ENCODE measurements at places on chromosomes 3 and 15. TPM values are rescaled to one million over a fixed set of nuclear protein-coding genes. Genes with fewer than 3 reads are reported as not detected.

DNA sequence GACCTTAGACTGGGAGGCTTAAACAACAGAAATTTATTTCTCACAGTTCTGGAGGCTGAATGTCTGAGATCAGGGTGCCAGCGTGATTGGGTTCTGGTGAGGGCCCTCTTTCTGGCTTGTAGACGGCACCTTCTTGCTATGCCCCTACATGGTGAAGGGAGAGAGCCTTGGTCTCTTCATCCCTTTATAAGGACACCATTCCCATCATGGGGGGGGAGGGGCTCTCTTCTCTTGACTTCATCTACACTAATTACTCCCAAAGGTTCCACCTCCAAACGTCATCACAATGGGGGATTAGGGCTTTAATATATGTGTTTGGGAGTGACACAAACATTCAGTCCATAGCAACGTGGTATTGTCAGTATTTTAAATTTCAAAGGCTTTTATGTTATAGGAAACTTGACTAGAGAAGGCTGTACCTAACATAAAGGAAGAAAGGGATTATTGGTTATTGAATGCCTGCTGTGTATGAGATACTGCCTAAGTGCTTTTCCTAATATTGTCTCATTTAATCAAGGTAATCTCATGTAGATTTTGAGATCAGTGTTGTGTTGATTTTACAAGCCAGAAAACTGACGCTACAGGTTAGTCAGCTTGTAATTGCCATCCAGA is 20.9 kb downstream of the SYN2 start:
- DNase-seq: no peak

GRCh38 chr3:150324788-150325187 is 83.3 kb upstream of the TSC22D2 start:
- DNase-seq: no peak

- DNase-seq: no peak
Observed at GRCh38 chr15:75230016-75230343, 28.2 kb upstream of the GOLGA6C start.

DNA sequence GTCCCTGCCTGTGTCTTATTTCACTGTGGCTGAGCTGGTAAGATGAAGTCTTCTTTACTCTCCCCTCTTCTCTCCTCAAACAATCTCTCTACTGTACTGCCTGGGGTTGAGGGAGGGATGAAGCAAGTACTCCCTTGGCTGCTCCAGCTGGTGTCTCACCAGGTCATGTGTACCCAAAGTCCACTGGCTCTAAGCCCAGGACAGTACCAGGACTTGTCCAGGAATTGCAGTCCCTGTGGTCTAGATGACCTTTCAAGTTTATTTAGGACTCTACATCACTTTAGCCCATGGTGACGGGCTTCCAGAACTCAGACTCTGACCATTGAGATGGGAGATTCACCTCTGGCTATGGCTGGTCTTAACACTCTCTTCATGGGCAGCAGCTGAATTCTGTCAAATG is 17.5 kb upstream of the SLC27A2 start:
- no peak for DNase-seq

- DNase-seq: no peak
Observed at GRCh38 chr3:94195381-94195780, 132.5 kb downstream of the NSUN3 start.

Gene VILL
- total RNA-seq: 9.9 TPM

GRCh38 chr3:143597774-143598652 is 250.3 kb downstream of the SLC9A9 start:
- no peak for DNase-seq

- no peak for DNase-seq
Observed at GRCh38 chr3:45123030-45123429, 23.1 kb downstream of the CDCP1 start.

Gene RLBP1
- not detected for total RNA-seq

- no peak for DNase-seq
Observed at GRCh38 chr3:160641665-160642309, 35.2 kb upstream of the ARL14 start.

DNA sequence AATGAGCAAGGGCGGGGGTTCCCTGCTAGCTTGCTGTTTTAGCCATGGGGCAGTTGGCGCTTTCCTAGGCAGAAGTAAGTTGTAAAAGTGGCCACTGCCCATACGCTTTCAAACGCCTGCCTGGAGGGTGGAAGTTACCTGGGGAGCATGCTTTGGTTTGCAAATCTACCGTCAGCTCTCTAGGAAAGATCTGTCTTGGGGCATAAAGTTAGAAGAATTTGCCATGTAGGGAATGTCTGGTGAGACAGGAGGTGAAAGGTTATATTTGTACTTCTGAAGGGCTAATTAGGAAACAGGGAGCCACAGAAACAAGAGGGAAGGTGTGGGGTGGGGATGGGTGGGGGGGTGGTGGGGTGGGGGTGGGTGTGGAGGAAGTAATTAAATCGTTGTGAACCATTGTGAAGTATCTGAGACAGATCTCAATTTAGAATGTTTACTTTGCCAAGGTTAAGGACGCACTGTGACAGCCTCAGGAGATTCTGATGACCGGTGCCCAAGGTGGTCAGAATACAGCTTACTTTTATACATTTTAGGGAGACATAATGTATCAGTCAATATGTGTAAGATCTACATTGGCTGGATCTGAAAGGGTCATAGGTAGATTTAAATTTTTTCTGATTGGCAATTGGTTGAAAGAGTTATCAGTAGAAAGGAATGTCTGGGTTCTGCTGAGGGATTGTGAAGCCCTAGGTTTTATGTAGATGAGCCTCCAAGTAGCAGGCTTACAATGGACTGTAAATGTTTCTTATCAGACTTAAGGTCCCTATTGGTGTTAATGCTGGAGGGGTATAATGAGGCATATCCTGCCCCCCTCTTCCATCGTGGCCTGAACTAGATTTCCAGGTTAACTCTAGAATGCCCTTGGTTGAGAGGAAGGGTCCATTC is 62.0 kb upstream of the GCNT3 start:
- DNase-seq: no peak

Gene ALCAM
- 39.0 TPM for total RNA-seq

DNA sequence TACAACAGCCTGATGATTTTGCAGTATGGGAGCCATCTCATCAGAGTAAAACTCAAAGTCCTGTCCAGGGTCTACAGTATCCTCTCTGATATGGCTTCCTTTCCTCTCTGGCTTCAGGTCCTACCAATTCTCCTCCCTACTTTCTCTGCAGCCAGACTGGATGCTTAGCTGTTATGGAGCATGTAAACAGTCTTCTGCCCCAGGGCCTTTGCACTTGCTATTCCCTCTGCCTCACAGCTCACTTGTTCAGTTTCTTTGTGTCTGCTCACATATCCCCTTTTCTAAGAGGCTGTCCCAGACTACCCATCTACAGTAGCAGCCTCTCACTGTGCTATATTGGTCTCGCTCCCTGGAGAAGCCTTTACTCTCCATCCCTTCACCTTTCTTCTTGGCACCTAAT is 62.2 kb downstream of the TLNRD1 start:
- DNase-seq: no peak

- no peak for DNase-seq
Observed at GRCh38 chr15:48572823-48573222, 72.7 kb downstream of the FBN1 start.

Gene ELL3
- 5.6 TPM for total RNA-seq

DNA sequence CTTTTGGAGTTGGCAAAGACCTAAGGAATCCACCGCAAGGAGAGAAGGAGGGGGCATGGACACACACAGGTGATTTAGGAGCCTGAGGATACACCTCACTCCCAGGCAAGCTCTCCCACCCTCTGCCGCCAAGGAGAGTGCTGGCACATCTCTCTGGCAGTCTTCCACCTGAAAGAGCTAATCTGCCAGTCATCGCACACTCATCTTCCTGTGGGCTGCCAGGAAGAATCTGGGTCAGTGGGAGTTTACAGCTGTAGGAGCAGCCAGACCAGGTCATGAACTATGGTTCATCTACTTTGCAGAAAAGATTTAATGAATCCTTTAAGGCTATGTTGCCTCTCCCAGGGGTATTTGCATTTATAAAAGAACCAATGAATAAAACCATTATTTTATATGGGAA is 170.6 kb upstream of the TSC22D2 start:
- no peak for DNase-seq

DNA sequence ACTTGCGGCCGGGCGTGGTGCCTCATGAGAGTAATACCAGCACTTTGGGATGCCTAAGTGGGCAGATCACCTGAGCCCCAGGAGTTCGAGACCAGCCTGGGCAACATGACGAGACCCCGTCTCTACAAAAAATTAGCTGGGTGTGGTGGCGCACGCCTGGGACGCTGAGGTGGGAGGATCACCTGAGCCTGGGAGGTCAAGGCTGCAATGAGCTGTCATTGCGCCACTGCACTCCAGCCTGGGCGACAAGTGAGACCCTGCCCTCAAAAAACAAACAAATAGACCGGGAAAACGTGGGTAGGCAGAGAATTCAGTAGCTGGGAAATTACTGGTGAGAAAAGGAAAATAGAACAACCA is 667 bp downstream of the UMPS start:
- DNase-seq: no peak

Gene MCF2L2
- 2.6 TPM for total RNA-seq

DNA sequence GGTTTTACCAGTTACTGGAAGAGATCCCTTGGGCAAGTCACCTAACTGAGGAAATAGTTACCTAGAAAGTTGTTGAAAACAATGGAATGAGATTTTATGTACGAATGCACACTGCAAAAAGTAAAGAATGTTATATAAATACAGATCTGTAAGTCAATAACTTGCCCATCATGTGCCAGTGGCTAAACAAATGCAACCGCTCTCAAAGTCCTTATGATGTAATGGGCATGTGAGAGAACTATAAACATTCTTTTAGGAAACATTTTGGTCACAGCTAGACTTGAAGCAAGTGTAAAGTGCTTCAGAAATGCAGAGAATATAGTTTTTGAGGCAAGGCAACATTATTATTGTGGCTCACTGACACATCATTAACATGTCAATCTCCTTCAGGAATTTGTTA is 1044.5 kb downstream of the TUSC7 start:
- DNase-seq: no peak

- no peak for DNase-seq
Observed at GRCh38 chr15:52760562-52760961, 29.6 kb downstream of the ONECUT1 start.

DNA sequence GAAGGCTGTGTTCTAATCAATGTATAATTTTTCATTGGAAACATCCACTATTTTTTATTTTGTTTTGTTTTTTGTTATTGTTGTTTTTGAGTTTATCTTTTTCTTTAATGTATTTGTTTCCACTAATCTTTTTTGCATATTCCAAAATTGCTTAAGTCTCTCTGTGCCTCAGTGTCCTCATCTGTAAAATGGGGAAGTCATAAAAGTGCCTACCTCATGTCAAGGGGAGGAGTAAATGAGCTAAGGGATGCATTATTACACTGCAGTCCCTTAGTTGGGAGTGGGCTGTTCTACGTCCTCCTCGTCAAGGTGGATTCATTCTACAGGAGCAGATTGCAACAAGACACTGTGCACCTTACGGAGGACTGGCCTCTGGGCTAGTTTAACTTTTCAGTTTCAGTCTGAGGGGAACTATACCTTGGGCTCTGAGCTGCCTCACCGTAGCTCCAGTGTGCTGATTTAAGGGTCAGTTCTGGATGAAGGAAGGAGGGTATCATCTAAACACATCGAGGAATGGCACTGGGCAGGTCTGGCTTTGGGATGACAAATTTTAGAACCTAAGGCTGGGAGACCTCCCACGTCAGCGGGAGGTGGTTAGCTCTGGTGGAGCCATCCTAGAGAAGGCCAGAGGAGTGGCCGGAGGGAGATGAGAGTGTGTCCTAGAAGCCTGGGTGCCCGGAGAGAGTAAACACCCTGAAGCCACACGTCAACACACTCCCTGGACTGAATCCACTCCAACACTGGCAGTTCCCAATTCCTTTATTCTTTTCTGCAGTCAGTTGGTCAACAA is 5.1 kb upstream of the SRP14 start:
- DNase-seq: no peak

DNA sequence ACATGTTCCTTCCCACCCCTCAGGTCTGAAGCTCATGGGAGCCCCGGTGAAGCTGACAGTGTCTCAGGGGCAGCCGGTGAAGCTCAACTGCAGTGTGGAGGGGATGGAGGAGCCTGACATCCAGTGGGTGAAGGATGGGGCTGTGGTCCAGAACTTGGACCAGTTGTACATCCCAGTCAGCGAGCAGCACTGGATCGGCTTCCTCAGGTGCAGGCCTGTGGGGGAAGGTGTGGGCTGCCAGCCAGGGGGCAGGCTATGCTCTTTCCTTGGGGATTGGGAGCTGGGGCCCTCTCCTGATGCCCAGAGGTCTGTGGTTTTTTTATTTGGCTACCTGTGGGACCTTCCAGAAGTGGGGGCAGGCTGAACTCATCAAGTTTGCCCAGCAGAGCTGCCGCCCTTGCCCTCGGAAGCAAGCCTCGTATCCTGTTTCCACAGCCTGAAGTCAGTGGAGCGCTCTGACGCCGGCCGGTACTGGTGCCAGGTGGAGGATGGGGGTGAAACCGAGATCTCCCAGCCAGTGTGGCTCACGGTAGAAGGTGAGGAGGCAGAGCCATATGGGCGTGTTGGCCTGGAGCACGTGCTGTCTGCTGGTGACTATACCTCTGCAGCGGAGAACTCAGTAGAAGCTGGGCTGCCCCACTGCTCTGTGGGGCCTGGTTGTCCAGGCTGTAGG is 2.2 kb downstream of the TYRO3 start:
- no peak for DNase-seq

DNA sequence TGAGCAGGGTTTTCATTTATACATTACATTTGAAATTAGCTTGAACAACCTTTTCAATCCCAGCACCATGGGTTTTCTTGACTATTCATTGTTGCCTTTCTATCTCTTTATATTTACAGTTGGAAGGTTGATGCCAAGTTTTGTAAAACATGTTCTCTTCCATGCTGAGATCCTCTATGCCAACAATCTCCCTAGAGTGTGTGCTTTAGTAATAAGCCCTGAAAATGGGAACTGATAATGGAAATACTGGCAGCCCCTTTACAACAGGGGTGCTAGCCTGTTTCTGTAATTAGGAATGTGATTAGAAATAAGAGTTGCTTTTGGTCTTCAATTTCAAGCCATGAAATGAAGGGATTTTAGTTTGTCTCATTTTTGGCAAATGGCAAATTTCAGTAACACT is 239.9 kb upstream of the NAALADL2 start:
- no peak for DNase-seq

Gene LMOD3
- 0.09 TPM for total RNA-seq

Gene CLRN1
- total RNA-seq: not detected

DNA sequence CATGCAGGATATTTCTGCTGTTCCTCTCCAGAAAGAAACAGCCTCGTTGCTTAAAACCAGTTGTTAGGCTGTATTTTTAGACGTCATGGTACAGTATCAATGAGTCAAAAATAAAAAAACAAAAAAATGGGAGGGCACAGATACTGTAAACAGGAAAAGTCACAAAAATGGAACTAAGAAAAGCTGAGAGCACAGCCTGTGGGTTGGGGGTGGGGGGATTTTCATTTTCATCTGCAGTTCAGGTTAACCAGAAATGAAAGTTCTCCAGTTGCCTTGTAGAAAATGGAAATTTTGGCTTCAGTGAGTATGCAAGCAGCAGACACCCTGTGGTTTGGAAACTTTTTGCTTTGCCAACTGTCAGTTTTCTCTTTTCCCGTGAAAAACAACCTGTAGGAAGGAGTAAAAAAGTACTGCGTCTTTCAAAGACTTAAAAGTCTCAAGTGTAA is 59.0 kb downstream of the FRMD4B start:
- DNase-seq: no peak

Gene LRRC15
- 0.18 TPM for total RNA-seq

- DNase-seq: no peak
Observed at GRCh38 chr15:90338532-90338931, 13.6 kb upstream of the ZNF774 start.

Gene ARRDC4
- 48.2 TPM for total RNA-seq

Gene GOLGA6L22
- total RNA-seq: not detected

Measured in sciatic nerve (tissue), 2 donors.